Mucosa of descending colon (tissue), 3 donors: ENCODE measurements at places on chromosomes 7 and 10.

- DNase-seq, result no peak
Measured at GRCh38 chr10:5486853-5487235, 12.5 kb downstream of the CALML5 start.

- no peak for DNase-seq
Measured at GRCh38 chr10:74883428-74883827, 57.0 kb downstream of the KAT6B start.

DNA sequence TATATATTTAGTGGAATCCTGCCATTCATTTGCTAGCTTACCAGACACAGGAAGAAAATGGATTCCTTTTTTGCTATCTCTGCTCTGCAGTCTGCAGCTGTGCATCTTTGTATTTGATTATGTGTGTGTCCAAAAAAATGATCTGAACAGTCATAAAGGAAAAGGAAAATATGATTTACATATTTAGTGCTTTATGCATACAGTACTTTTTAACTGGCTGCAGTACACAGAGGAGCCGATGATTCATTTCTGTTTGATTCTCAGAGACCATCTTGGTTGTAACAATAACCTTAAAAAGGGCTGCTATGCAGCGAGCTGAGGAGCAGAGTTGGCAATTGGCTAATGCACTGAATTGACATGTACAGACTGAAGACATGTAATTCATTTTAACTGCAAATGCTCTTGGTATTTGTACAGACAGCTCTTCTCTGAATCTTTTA is 151.3 kb upstream of the FZD1 start:
- no peak for DNase-seq

DNA sequence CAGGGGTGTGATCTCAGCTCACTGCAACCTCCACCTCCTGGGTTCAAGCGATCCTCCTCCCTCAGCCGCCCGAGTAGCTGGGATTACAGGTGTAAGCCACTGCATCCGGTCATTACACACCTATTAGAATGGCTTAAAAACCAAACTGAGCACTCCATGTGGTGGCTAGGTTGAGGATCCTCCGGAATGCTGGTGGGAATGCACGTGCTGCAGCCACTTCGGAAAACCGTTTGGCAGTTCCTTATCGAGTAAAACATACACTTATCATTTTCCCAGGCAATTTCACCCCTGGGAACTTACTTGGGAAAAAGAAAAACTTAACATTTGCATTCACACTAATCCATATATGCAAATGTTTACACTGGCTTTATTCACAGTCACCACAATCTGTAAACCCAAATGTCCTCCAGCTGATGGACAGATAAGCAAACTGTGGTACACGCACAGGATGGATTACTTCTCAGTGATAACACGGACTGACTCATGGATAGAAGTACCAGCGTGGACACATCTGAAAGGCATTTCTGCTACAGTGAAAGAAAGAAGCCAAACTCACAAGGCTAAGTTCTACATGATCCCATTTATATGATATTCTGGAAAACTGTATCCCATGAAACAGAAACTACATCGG is 20.4 kb downstream of the RFC2 start:
- no peak for DNase-seq

DNA sequence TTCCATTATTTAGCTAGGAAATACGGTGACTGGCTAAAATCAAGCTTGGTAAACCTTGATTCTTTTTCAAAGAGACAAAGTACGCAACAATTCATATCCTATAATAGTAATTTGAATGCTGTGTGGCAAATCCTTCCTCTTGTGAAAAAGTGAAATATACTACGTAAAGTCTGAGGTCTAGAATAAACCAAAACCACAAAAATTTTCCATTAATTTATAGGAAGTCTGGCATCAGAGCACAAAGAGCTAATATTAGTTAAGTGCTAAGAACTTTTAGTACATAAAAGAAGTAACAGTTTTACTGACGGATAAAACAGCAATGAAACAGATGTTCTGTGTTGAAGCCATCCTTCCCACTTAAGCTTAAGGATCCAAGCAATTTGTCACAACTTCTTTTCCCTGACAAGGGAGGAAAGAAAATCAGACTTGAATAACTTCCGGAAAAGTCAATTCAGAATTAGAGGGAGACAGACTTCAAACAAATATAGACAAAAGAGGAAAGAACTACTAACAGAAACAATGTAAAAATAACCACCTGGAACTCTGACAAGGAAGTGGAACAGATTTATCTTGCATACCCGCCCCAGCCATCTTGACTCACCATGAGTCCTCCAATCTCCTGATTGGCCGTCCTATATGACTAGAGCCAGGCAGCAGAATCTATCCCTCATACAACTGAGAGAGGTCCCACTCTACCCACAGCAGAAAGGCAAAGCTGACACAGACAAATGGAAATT is 34.6 kb downstream of the RHEB start:
- no peak for DNase-seq

DNA sequence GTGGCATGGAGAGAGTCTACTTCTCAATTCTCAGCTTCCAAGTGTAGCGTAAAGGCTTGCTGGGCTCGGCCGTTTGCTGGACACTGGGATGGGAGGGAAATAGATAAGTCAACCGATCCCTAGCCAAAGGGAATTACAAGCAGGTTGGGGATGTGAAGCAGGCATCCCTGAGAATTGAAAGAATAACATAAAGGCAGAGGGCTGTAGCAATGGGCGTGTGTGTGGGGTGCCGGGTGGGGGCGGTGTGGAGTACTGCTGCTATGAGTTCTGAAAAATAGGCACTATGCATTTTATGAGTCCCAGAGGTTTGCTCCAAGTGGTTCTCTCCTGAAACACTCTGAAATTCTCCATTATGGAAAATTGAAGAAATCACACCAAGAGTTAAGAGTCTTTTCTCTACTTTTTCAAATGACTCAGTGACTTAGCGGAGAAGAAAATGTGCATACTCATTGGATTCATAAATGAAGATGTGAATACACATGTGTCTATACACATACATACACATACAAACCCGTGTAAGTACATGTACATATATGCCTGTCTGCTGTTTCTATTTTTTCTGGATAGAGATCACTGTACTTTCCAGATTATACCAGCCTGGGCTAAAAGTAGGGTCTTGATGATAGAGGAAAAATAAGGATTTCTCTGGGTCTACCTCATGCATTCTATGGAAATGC is 65.4 kb downstream of the ADRA2A start:
- no peak for DNase-seq

DNA sequence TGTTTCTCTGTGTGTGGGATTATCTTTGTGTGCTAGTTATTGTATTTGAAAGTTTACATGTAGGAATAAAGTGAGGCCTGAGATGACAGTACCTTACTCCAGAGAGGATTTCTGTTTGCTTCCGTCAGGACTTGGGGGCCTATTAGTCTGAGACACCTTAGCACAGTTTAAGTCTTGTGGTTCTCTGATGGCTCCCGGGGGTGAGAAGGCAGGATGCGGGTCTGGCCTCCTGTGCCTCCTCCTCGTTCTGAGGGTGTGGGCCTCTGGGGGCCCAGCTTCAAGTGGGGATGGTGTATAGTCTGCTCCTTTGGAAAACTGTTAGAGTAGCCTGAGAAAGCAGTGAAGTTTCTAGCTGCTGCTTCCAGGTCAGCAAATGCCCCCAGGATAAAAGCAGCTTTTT is 12.4 kb downstream of the MTURN start:
- no peak for DNase-seq

DNA sequence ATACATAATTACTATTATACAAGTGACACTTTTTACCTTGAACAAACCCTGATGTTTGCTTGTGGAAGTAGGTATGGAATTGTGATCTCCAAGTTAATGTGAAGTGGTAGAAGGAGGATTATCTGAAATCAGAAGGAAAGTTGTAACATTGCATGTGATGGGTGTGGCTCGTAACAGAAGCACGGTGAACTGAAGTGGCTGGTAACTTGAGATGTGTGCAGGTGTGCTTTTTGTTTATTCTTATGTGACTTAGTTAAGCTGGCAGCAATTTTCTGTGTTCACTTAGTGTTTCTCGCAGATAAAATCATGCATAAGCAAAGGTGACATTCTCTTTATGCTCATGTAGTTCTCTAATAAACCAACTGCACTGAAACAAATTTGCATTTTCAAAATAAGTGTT is 82.3 kb downstream of the ZEB1 start:
- DNase-seq, result no peak

- DNase-seq, result no peak
Measured at GRCh38 chr7:19295376-19295775, 150.2 kb upstream of the FERD3L start.

- DNase-seq, result no peak
Measured at GRCh38 chr10:11891776-11892486, 68.8 kb downstream of the PROSER2 start.

DNA sequence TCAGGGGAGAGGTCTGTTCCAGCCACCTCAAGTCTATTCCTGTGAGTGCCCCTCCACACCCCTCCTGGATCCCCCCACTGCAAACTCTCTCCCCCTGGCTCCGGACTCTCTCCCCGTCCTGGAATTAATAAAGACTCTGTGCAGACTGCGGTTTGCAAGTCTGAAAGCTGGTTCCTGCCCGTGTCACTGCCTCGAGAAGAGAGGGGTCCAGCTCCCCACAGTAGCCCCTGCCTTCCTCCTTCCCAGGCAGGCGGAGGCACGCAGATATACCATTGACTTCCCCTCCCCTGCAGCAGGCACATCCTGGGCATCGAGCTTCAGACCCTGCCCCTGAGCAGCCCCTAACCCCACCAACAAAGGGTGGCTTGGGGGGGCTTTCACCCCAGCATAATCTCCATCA is 2.2 kb upstream of the ELN start:
- DNase-seq, result no peak

- no peak for DNase-seq
Measured at GRCh38 chr7:117044664-117045063, 91.4 kb downstream of the ST7 start.

DNA sequence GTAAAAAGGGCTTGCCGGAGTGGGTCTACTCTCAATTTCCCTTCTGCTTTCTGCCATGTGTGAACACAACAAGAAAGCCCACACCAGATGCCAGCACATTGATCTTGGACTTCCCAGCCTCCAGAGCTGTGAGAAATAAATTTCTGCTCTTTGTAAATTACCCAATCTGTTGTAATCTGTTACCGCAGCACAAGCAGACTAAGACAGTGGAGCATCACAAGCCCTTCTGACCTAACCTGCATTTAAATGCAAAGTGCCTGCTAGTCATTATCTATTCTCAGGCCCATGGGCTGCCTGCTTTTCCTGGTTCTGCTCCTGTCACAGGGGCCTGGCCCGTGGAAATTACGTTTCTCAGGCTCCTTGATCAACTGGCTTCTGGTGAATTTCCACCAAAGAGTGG is 199.3 kb upstream of the AUTS2 start:
- no peak for DNase-seq

GRCh38 chr10:76581506-76582256 is 1055.9 kb downstream of the KCNMA1 start:
- no peak for DNase-seq

- no peak for DNase-seq
Measured at GRCh38 chr7:50470250-50471163, 20.4 kb upstream of the FIGNL1 start.

DNA sequence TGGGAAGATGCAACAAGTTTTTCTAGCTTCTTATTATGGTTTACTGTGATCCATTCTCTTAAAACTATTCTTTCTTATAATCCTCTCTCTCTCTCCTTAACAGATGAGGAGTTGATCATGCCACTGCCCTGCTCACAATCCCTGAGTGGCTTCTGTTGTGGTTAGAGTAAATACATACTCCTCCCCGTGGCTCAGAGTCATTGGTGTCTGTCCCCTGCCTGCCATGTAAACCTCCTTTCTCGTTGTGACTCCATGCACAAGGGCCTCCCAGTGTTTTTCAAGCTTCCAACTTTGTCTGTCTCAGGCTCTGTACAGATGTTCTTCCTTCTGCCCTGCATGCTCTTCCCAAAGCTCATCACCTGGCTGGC is 20.4 kb downstream of the CCNY start:
- no peak for DNase-seq

DNA sequence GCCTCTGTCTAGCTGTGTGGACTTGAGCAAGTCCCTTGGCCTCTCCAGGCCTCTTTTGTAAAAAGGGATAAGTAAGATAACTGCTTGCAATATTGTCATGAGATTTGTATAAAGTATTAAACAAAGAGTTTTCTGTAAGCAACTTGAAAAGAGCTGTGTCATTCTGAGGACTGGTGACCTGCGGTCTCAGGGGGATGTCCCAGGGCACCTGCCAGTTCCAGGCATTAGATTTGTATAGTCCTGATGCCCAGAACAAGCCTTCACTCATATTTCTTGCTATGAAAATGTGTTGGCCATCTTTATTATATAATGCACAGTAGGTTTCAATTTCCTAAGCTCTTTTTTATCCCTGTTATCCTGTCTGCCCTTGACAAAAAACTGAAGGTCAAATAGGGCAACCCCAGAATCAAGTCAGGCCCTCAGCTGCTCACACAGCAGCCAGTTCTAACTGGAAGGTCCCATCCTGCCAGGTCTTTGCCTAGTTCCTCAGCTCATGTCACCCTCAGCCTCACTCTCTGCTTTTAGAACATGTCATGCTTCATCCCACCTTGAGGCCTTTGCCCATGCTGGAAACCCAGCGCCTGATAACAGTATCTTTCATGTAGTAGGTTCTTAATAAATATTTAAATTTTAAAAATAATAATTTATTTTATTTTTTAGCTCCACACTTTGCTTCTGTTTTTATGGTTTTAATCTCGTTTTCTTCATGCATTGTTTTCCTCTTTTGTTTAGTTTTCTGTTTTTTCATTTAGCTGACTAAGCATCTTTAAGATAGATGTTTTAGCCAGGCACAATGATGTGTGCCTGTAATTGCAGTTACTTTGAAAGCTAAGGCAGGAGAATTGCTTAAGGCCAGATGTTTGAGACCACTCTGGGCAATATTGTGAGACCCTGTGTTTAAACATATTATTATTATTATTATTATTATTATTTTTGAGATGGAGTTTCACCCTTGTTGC is 87.5 kb upstream of the ZNF92 start:
- no peak for DNase-seq

DNA sequence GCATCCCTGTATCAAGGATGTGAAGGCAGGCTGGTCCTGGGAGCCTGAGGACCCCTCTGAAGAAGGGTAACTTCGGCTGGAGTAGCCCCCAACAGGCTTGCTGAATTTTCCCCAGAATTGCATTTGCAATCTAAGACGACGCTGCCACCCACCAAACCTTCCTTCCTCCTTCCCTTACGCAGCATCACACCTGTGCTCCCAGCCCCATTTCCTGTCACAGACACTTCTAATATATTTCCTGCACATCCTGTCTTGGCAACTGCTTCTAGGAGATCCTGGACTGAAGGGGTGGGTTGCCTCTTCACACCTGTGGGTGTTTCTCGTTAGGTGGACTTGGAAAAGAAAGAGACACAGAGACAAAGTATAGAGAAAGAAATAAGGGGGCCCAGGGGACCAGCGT is 9.4 kb upstream of the PGAM1 start:
- no peak for DNase-seq

- no peak for DNase-seq
Measured at GRCh38 chr10:62772186-62772974, 32.1 kb upstream of the ADO start.

- DNase-seq, result no peak
Measured at GRCh38 chr10:93722550-93722949, 20.2 kb upstream of the FRA10AC1 start.

DNA sequence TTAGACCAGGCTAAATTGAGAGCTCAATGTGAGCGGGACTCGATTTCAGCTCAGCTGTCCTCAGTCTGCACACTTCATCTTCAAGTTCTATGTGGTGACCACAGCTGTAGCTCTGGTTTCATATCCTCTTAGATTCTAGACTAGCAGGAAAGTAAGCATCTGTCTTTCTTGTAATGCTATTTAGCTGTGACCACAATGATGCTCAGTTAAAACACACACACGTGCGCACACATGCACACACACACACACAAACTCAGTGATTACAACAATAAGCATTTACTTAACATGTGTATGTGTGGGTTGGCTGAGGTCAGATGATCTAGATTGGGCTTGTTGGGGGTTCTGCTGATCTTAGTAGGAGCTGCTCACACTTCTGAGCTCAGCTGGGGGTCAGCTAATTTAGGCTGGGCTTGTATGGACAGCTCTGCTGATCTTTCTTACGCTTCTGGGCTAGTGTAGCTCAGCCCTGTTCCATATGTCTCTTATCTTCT is 82.5 kb downstream of the ZNF365 start:
- peak; percentile 26 for DNase-seq
